ENCODE measurements at places on chromosomes 6 and 20.

DNA sequence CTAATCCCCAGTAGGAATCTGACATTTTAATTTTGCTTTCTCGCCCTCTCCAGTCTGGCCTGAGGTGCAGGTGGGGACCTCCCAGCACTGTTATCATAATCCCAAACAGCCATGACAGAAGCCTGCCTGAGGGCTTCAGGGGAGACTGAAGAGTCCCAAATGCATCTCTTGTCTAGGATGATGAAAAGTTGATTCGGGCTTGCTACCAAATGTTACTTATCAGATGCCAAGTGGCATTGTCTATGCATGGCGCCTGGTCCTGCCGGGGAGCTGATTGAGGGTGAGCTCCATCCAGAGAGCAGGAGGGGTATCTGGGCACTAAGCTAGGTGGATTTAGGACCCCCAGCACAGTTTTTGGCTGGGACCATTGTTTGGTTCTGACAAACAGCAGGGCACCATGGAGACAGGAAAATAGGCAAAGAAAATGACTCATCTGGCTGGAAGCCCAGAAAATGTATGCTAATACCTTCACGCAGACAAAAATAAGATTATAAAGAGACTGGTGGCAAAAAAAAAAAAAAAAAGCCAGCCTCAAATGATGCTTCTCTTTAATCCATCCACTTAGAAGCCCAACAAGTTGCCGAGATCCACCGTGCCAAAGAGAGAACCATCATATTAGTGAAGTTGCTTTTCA is 513.7 kb upstream of the SULF2 start:
- no peak for DNase-seq

- DNase-seq, result no peak
Observed at GRCh38 chr6:3711776-3712175, 39.7 kb downstream of the PXDC1 start.

GRCh38 chr6:162974685-162975084 is 246.9 kb downstream of the PACRG start:
- DNase-seq, result no peak

DNA sequence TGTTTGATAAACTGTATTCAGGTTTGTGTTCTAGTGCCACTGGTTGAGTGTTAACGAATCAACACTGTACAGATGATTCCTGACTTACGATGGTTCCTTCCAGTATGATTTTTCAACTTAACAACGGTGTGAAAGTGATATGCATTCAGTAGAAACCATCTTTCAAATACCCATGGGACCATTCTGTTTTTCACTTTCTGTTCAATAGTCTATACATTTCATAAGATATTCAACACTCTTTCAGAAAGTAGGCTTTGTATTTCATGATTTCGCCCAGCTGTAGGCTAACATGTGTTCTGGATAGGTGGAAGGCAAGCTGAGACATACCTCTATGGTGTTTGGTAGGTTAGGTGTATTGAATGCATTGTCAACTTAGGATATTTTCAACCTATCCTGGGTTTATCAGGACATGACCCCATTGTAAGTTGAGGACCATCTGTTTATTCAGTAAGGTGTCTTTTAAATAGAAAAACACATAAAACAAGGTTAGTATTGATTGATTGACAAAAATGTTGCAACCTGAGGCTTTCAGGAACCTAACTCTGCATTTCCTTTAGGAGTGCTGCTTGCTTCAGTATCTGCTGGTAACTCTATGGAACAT is 32.3 kb downstream of the SYNJ2 start:
- DNase-seq, result no peak

GRCh38 chr20:57566803-57567459 is 6.0 kb downstream of the PCK1 start:
- no peak for DNase-seq

All from stimulated activated CD8-positive, alpha-beta memory T cell treated with anti-CD3 and anti-CD28 coated beads, Interleukin-2, amount 100 ng/mL, for 1 hour (primary cell).